ENCODE measurements at places on chromosomes 3 and 15.

GRCh38 chr3:58529516-58530353, 7.3 kb downstream of the ACOX2 start:
- no peak for DNase-seq

- DNase-seq = no peak
Measured at GRCh38 chr3:127889461-127889863, 25.6 kb upstream of the KBTBD12 start.

DNA sequence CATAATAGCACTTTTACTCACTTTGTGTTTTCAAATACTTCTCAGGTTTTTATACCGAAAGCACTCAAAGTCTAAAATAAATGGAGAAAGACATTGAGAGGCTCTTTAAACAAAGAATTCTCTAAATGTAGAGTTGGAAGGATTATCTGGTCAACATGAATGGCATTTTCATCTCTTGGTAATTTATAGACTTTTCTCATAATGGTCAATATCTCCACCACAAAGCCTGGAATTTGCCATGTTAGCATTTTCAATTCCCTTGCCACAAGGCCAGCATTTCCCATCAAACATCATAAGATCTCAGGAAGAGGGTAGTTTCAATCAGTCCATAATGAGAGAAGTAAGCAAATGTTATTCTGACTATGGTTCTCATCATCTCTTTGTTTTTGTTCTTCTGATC, 293.0 kb downstream of the CADM2 start:
- DNase-seq = no peak

- no peak for DNase-seq
Measured at GRCh38 chr3:187565701-187566100, 104.5 kb downstream of the SST start.

DNA sequence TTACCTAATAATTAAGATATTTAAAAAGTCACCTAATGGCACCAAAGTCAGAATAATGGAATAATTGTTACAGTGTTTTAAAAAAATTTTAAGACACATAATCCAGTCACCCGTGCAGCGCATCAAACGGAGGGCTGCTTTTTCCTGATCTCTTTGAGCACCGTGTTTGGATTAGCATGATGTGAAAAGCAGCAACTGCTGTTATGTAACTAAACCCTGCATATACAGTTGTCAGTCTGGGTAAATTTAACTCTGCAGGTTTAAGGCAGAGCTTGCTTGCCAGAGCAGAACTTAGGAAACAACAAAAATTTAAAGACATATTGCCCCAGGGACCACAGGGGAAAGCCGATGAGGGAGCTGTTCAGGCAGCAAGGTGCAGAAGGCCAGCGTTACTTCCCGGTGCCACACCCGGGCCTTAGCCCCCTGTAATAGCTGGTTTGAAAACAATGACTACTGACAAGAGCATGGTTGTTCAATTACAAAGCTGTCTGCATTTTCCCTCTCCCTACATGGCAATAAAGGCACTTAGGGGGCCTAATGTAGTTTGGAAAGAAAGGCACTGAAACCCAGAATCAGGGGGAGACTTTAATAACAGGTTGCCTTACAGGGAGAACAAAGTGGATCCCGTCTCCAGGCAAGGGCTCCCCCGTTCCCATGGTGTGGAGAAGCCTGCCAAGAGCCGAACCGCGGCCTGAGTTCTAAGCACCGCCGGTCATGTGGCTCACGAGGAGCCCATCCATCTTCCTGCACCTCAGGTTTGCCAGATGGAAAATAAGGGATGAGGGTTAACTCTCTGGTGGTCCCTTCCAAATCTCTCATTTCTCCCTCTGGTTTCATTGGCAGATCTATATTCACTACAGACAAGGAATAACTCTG, 32.2 kb downstream of the RORA start:
- DNase-seq = no peak

DNA sequence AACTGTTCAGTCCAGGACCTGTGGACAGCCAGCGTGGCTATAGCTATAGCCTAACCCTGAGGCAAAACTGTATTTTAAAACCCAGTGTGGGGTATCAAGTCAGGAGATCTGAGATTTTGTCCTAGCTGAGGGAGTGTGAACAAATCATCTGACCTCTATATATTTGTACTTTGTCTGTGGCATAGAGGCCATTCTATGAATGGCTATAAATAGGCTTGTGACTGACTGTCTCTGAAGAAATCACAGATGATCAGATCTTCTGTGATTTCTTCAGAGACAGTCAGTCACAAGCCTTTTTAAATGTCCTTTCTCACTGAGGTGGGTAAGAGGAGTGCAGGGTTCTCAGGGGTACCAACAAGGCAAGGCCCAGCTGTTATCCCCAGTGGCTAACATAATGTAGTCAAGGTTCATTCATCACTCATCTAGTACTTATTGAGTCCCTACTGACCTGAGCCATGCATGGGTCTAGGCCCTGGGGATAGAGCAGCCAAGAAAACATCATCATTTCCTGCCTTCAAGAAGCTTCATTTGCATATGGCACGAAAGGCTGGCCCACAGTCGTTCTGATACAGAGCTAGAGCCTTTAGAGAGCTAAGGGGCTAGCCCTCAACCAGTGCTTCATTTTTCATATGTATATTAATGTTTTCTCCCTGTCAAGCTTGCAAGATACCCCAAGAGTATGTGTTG, 53.3 kb downstream of the TIPARP start:
- DNase-seq = no peak

DNA sequence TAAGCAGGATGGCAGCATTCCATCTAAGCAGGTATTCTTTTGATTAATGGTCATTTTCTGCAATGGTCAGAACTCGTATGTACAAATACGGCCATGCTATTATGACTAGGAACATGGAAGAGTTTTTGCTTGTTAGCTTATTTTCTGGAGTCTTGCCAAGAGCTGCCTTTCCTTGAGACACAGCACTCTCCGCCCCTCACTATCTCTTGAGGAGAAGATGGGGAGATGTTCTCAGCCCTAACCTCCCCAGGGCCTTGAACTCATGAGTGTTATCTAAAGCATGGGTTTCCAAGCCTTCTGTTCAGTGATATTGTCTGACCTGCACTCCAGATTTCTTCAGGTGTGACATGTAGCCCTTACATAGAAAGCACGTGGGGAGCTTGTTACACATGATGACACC, 65.9 kb upstream of the ACTC1 start:
- no peak for DNase-seq
